T-helper 9 cell (primary cell): ENCODE measurements at places on chromosomes 16 and 17.

DNA sequence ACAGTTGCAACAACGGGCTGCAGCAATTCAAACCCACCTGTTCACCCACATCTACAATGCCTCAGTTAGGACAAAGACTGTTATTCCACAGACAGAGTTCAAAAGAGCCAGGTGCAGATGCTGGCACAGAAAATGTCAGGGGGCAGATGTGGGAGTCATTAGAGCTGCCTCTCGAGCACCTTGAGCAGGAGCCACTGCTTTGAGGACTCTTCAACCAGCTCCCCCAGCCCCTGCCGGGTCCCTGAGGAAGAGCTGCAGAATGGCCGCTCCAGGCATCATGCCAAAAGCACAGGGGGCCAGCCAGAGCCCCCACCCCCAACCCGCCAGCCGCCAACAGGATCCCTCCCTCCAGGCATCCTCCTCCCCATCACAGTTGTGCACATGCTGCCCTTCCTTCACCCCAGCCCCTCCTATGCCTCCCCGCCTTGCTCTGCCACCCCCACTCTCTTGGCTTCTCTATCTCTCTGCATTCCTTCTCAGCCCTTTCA, 20.8 kb downstream of the C17orf67 start:
- DNase-seq: no peak

- no peak for DNase-seq
Measured at GRCh38 chr17:2580151-2580550, 13.3 kb upstream of the PAFAH1B1 start.

DNA sequence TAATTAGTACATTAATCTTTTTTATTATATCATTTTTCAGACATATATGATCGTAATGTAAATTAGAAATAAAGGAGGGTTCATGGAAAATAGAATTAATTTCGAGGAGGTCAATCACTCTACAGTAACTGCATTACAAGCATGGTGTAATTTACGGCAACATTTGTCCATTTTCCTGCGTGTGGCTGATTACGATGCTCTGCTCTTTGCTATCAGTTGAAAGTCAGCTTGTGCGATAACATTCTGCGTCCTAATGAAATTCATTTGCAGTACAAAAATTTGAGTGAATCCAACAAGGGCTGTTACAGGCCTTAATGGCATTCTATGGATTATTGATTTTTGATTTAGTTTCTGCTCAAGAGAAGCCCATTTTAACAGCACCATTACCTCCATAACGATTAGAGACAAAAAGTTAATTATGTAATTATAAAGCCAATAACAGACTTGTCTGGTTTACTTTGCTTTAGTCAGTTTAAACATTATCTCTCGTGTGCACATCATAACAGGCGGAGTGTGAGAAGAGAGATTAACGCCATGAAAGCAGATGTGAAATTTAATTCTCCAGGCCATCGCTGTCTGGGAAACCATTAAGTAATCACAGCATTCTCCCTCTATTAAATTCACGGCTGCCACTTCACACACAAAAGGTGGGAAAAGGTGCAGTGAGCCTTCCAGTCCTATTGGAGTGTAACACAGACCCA, 256.4 kb upstream of the IRX3 start:
- no peak for DNase-seq

- no peak for DNase-seq
Measured at GRCh38 chr17:59761385-59762048, 54.1 kb downstream of the VMP1 start.

- DNase-seq: no peak
Measured at GRCh38 chr16:28186752-28187151, 25.0 kb downstream of the XPO6 start.

- no peak for DNase-seq
Measured at GRCh38 chr16:58793366-58793765, 59.2 kb upstream of the GOT2 start.

DNA sequence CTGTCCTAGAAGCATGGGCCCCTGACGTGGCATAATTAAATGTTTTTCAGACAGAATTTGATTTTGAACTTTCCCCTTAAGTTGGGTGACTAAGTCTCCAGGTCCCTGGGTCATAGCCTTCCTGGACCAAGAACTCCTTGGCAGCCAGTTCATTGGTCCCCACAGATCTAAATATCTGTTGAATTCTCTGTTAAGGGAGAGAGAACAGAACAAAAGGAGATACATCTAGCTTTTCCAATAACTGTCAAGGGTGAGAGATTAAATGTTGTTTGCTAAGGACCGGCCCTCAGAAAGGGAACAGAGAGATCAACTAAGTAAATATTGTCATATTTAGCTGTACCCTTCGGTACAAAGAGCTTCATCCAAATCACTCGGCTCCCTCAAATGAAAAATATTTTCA, 78.2 kb upstream of the NOL11 start:
- DNase-seq: no peak

- DNase-seq: no peak
Measured at GRCh38 chr16:11677451-11677951, 9.2 kb downstream of the SNN start.

DNA sequence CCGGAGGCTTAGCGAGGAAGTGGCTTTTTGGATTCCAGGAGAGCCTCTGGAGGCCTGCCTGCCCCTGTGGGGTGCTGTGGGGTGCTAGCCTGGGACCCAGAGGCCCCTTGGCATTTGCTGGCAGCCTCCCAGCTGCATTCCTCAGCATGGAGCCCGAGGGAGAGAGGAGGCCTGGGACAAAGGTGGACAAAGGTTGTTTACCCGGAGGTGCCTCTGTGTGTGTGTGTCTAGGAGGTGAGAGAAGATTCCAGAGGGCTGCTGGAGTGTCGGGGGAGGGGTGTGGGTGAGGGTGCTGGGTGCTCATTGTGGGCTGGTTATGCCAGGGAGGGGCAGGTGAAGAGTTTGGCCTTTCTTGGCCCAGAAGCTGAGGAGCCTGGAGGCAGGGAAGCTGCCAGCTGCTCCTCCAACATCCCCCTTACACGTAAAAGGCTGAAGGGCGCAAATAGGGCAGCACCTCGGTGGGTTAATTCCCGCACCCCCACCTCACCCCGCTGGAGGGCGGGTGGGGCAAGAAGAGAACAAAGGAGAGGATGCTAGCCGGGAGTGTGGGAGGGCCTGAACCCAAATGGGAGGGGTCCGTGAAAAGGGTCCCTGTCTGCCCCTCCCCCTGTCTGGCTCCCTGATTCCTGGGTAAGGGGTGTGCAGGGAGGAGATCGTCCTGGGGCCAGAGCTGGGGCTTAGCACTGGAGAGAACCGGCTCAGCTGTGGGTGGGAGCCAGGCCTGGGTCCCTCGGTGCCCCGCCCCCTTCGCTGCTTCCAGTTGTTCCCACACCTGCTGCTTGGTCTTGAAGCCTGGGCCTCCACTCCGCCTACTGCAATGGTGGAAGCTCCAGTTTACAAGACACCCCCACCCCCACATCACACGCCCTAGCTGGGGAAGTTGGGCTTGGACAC, 9.9 kb downstream of the HEXIM2 start:
- no peak for DNase-seq

DNA sequence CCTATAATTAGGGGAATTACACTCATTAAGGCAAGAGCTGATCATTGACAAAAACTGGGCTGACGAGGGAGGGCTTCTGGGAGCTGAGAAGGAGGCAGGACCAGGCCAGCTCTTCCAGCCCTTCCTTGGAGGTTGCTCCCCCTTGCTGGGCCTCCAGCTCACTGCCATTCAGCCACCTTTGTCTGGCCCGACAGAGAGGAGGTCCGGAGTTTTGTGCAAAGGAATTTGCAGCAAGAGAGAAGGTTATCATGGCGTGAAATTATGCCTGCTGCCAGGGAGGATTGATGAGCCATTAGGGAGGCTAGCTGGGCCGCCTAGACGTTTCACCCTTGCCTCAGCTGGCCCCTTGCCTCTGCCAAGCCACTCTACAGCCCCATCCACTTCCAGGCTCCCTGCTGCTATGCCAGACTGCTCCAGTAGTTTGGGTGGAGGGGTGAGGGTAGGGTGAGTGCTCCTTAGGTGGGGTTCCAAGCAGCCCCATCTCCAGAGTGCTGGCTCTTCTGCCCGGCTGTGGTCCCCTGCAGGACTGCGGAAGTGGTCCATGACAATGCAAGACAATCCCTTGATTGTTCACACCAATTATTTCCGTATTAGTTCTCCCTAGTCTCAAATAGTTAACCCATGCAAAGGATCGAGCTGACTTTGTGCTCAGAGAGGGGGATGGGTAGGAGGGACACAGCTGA, 17.1 kb upstream of the PHF12 start:
- DNase-seq: no peak

DNA sequence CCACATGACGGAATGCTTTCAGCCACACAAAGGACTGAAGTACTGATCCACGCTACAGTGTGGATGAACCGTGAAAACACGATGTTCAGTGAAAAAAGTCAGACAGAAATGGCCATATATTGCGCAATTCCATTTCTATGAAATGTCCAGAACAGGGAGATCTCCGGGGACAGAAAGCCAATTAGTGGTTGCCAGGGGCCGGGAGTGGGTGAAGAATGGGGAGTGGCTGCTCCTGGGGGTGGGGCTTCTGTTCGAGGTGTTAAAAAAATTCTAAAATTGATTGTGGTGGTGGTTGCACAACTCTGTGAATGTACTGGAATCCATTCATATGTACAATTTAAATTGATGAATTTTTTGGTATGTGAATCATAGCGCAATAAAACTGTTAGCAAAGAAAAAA, 154.8 kb upstream of the HSBP1 start:
- DNase-seq: no peak

- no peak for DNase-seq
Measured at GRCh38 chr17:82465023-82465603, 6.6 kb downstream of the NARF start.

GRCh38 chr16:72050769-72051464, 3.4 kb upstream of the HP start:
- no peak for DNase-seq

DNA sequence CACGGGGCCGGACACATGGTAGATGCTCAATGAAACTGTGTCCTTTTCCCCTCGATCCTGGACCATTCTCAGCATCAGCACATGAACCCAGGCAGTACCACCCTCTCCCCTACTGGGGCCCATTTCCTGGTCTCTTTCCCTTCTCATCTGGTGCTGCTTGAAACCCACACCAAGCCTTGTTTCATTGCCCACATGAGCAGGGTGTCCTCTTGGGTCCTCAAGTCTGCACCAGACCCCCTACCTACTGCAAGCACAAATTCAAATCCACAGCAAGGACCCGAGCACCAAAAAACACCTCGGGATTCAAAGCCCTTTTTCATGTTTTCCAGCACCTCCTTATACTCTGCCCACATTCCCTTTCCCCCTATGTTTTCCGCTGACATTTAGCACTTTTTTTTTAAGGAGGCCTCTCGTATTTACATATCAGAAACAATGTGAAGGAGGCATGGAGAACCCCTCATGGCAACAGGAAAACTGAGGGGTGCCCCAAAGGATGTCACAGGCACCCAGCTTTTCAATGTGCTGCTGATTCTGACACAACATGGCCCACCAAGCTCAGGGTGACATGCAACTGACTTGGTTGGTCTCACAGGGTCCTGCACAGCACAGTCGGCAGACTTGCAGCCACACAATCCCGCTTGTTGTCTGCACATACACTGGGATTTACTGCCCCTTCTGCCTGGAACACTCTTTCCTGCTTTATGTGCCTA, 4.6 kb upstream of the CCL1 start:
- no peak for DNase-seq

- DNase-seq: no peak
Measured at GRCh38 chr16:35565626-35566025, 2106.2 kb downstream of the TP53TG3F start.

GRCh38 chr17:4658478-4659305, 17.2 kb upstream of the ALOX15 start:
- DNase-seq: no peak

DNA sequence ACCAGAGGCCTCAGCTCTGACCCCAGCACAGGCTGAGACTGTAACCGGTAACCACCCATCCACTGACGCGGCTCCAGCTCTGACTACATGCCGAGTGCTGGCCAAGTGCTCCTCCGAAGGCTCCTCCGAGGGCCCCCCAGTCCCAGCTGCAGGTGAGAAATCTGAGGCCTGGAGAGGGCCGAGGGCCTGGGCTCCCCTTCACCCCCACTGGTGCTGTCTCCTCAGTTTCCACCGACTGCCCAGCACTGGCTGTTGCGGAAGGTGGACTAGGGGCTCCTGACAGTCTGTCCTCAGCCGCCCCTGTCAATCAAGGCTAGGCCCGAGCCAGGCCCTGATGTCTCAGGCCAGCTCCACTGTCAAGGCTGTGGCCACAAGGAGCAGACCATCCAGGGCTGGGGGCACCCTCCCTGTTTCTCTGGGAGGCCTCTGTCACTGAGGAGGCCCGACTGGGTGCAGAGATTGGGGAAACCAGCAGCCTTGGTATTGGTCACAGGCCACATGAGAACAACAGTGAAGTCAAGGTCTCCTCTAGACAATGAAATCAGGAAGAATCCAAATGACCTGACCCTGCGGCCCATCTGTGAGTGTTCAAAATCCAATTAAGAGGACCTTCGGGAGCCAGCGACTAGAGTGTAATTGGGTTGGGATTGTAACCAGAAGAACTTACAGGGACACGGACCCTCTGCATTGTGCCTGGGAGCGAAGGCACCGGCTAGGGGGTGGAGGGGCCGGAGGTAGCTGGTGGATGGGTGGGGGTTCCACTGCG, 5.1 kb downstream of the TMEM235 start:
- DNase-seq: no peak

GRCh38 chr16:8975039-8975438, 11.3 kb upstream of the USP7 start:
- DNase-seq: no peak

GRCh38 chr17:1640329-1641064, 5.0 kb downstream of the SCARF1 start:
- DNase-seq: no peak

- DNase-seq: no peak
Measured at GRCh38 chr17:39787743-39788484, 50.2 kb downstream of the GRB7 start.
